ENCODE measurements at places on chromosomes 6 and 20.

GRCh38 chr20:10739134-10739533 is 65.3 kb upstream of the JAG1 start:
- no peak for DNase-seq

DNA sequence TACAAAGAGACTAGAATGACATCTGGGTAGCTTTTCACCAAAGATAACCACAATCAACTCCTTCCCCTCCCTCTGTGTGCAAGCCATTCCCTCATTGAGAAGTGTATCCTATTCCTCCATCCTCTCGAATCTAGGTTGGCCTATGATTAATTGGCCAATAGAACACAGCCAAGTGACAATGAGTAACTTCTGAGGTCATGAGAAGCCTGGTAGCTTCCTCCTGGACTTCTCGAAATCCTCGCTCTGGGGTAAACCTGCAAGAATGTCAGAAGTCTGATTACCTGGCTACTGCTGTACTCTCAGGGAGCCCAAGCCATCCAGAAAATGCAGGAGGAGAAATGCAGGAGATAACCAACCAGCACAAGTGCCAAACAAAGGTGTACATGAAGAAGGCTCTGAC is 13.1 kb downstream of the ARHGAP18 start:
- no peak for DNase-seq

DNA sequence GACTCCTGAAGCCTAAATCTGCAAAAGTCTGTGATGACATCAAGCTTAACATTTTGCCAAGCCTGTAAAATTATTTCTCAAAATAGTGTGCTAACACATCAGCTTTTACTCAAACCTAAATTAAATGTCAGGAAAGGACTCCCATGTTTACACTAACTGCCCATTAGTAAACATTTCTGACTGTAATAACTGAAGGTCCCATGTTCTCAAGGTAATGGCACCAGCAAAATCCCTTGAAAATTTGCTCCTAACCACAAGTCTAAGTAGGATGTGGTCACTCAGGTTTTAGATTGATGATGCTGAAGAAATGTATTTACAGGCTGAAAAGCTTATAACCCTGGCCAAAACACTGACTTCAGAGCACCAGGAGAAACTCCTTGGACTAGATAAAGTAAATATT is 33.0 kb downstream of the BACH2 start:
- no peak for DNase-seq

DNA sequence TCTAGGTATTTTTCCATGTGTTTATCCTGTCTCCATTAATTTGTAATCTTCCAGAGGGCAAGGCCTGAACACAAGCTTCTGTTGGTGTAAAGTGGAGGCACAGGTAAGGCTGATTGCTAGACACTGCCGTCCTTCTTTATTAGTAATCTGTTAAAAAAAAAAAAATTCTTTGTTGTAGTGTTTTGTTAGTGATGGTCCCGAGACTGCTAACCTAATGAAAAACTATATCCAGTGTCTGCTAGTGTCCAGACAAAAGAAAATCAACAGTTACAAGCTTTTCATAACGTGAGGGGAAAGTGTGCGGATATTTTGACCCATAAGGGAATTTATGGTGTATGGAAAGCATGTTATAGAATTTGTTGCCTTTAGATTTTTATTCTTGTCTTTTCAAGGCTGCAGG is 4.2 kb upstream of the HIVEP1 start:
- no peak for DNase-seq

DNA sequence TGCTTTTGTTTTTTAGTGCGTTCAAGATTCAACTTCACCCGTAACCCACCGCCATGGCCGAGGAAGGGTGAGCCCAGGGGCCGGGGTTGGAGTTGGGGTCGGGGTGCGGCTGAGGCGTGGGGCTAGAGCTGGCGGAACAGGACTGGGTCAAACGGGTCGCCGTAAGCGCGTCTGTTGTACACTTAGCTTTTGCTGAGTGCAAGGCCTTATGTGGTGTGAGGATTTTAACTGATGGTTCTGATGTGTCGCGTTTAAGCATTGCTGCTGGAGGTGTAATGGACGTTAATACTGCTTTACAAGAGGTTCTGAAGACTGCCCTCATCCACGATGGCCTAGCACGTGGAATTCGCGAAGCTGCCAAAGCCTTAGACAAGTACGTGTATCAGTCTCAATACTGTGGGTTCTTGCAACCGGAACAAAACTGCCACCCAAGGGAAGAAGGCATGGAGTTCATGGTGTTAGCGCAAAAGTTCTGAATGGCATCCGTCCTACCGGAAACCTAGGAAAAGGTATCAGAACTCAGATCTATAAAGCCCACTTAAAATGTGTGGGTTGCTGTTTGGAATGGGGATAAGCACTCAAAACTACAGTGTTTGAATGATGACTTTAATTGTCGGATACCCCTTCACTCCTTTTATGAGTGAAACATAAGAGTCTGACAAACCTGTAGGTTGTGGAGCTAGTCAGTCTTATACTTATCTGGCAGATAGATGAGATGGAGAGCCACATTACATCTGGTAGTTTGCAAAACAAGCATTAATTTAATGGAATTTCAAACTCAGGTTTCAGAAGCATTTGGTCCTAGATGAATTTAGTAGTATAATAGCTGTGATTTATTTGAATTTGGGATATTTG is 574 bp downstream of the RPS12 start:
- no peak for DNase-seq

GRCh38 chr6:46011188-46012085 is 4.2 kb downstream of the CLIC5 start:
- DNase-seq = no peak

DNA sequence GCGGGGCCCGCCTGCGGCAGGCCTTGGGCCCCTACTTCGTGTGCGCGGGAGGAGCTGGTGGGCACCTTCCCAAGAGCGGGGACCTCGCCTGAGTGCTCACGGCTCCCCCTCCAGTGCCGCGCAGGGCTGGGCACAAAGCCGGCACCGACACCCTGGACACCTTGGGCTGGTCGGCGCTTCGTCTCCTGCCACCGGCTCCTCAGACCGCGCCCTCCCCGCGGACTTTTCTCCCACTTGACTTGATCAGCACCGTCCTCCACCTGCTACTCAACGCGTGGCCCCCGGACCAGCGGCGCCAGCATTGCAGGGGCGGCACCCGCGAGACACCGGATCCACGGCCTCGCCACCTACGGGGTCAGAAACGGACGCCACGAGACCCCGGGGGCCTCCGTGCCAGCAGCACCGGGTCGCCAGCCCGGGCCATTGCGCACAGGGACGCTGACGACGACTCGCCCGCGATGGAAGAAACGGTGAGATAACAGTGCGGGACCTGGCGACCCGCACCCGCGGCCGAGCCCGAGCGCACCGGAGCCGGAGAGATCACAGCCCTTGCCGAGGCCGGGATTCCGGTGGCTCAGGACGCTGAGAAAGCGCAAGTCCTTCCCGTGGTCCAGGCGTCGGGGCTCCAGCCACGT is 154.2 kb downstream of the DLL1 start:
- no peak for DNase-seq

DNA sequence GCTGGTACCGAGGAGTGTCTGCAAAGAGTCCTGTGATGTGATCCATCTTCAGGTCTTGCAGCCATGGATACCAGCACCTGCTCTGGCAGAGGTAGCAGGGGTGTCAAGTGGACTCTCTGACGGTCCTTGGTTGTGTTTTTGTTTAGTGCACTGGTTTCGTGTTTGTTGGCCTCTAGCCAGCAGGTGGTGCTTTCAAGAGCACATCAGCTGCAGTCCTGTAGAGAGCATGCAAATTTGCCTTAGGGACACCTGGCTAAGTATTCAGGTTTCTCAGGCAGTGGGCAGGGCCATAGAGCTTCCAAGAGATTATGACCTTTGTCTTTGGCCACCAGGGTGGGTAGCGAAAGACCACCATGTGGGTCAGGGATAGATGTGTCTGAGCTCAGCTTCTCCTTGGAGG is 14.5 kb upstream of the RGS17 start:
- peak; percentile 94 for DNase-seq

- no peak for DNase-seq
These were observed 12.9 kb downstream of the TBPL1 start for GRCh38 chr6:133965817-133966360.

DNA sequence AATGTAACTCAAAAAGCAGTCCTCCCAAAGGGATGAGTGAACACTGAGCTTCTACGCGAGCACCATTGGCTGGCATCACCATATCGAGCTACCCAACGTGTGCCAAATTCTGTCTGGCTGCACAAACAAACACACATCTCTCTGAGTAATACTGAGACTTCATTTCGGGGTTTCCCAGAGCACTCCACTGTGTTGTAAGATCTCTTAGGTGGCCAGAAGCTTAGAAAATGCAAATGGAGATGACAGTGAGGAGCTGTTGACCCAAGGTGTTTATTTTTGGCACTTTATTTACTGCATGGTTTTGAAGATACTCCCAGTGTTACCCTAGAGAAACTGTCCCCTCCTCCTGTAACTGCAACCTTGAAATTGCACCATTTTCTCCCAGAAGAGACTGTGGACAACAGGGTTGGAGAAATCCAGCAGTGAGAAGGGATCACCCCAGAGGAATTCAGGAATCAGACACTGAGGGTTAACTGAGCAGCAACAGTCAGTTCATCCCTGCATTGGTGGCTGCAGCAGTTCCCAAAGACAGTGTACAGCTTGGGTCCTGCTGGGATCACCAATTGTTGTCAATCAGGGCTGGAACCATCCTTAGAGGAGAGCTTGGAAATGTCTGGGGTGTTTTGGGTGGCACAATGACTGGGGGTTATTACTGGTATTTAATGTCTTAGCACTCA is 1.0 kb upstream of the RIPOR2 start:
- no peak for DNase-seq

- DNase-seq = no peak
These were observed 20.6 kb downstream of the FKBP5 start for GRCh38 chr6:35668096-35668495.

DNA sequence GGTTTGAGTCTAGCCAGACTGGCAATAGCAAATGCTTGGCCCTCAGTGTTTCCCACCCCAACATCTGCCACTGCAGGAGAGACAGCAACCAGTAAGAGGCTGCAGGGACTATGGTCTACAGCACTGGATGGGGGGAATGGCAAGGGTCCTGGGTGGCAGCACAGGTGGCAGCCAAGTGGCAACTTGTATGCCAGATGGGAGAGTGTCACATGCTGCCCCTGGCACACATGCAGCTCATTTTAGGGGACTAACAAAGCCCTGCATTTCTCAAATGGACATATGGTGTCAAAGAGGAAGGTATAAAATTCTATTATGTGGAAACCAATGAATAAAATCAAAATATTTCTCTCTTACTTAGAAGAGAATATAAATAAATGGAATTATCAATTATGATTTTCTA is 298.7 kb upstream of the MARCKS start:
- no peak for DNase-seq

- no peak for DNase-seq
These were observed 35.6 kb upstream of the HIVEP1 start for GRCh38 chr6:11976489-11976888.

- DNase-seq = no peak
These were observed 200.8 kb upstream of the CHD6 start for GRCh38 chr20:41818991-41819390.
